ENCODE measurements at places on chromosomes 1 and 21.

DNA sequence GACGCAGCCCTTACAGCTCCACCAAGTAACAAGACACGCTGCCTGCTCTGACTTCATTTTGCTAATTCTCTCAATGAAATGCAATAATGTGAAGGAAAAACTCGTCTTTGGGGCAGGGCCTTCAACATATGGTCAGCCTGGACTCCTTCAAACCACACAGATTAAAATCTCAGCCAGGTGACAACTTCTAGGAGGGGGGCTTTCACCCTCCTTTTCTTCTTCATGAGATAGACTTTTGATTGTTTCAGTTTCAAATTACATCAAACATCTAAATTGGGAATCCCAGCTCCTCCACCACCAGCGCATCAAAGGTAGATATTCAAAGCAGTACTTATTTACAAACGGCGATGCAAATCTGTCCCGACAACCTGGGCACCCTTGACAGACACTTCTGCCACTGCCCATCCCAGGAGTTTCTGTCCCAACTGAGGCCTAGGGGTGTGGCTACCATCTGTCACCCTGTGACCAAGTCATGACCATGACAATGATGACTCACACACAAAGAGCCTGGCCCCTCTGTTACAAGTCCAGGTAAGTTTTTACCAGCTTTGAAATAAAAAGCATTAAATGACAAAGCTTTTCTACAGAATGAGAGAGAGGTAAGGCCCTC lies 29.7 kb downstream of the SSBP3 start:
- DNase-seq, result no peak

DNA sequence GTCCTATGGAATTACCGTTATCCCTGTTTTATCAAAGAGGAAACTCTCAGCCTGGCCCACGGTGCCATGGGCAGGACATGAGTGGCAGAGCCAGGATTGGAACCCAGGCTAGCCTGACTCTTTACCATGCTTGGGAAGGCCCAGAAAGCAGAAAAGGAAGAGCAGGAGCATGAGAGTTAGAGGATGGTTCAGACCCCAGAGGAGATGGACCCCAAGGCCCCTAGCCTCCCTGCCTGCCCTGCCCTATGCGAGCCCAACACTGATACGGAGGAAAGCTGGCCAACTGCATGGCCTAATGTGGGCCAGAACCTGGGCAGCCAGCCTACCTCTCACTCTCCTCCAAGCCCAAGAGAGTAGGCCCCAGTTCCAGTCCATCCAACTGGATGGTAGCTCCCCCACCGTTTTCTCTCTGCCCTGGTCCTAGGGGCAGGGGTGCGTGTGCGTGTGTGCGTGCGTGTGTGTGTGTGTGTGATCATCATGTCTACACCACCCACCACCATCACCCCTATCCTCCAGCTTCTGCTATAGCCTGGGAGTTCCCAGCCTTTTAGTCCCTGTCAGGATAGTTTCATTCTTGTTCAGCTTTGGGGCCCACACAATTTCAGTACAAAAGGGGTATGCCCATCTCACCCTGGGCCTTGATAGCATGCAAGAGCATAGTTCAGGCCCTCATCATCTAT lies 15.4 kb upstream of the MEX3A start:
- DNase-seq, result no peak

DNA sequence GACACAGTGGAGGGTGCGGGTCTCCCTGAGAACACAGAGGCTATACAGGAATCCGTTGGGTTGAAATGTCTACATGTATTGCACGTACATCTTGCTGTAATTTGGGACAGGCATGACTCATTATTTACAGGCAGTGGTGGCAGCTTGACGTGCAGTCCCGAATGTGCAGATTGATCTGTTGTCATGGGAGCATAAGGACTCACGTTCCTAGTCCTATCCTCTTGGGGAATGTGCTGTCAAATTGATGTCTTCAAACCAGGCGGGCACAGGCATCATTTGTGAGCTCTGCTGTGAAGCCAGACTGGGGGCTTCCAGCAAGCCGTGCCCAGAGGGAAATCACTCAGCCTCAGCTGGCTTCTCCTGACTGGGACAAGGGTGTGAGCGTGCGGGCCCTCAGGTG lies 40.5 kb downstream of the S100B start:
- DNase-seq, result peak; percentile 7

GRCh38 chr1:173451981-173452380 lies 25.2 kb upstream of the PRDX6 start:
- no peak for DNase-seq

DNA sequence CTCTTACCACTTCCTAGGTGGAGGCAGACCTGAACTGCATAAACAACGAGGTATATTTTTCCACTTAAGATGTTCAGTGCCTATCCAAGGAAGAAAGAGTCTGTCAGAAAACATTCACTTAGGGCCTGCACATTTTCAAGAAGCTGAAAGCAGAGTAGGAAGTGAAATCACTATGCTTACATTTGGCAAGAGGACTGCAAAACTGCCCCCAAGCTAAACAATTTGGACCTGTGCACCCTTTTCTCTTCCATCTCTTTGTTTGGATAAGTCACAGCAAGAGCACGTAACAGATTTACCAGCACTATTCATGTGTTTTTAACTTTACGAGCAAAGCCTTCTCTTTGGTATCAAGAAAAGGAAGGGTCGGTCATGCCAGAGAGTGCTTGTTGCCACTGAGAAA lies 13.2 kb upstream of the BEND5 start:
- DNase-seq, result no peak

- DNase-seq, result no peak
Observed at GRCh38 chr1:51444534-51445192, 74.4 kb downstream of the EPS15 start.

DNA sequence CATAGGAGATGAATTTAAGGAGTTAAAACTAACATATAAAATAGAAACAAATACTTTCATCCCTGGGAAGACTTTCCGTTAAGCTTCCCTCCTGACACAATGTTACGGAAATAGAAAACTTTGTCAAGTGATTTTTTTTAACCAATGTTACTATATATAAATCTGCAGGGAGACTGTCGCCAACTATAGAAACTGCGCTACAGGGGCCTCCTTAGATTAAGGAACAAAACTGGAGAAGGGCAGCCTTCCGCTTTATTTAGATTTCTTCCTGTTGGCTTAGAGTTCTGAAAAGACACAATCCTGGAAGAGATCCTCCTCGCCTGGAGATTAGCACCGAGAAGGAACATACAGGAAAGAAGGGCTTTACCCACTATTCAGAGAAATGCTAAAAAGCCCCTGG lies 1.5 kb downstream of the MGST3 start:
- no peak for DNase-seq

DNA sequence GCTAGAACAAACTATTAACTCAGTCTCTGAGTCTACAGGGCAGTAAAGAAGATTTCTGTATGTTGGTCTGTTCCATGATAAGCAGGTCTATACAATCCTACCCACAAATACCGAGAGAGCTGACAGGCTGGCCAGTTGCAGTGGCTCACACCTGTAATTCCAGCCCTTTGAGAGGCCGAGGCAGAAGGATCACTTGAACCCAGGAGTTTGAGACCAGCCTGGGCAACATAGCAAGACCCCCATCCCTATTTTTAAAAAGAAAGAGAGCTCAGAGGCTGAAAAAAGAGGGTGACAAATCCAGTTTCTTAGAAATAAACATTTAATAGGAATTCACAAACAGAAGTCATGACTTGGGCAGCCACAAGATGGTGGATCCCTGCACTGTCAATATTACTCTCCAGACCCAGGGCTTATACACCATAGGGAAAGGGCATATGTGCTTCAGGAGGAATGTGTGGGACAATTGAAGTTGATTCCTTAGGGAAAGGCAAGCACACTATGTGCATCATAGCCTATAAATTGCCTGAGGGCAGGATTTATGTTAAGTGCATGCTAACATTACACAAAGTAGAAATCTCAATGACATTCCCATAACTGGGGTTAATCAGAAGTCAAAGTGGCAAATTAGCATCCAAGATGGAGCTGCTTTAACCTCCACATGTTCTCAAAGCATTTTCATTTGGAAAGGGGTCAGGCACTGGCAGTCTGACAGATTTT lies 66.8 kb downstream of the SLC16A1 start:
- no peak for DNase-seq

DNA sequence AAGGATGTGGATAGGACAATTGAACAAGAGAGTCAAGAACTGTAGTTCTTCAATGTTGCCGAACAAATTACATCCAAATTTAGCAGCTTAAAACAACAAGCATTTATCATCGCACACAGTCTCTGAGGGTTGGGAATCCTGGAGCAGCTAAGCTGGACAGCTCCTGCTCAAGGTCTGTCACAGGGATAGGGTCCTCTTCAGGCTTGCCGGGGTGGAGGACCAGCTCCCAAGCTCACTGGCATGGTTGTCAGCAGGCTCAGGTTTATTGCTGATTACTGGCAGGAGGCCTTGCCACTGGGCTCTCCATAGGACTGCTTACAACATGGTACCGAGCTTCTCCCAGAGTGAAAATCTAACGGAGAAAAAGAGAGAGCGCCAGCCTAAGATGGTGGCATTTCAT lies 22.1 kb upstream of the COX20 start:
- no peak for DNase-seq

- DNase-seq, result no peak
Observed at GRCh38 chr1:76075188-76075489, 593 bp downstream of the ST6GALNAC3 start.

GRCh38 chr1:176096015-176096414 lies 111.1 kb downstream of the COP1 start:
- DNase-seq, result no peak

GRCh38 chr1:114551400-114551799 lies 30.0 kb downstream of the BCAS2 start:
- no peak for DNase-seq

DNA sequence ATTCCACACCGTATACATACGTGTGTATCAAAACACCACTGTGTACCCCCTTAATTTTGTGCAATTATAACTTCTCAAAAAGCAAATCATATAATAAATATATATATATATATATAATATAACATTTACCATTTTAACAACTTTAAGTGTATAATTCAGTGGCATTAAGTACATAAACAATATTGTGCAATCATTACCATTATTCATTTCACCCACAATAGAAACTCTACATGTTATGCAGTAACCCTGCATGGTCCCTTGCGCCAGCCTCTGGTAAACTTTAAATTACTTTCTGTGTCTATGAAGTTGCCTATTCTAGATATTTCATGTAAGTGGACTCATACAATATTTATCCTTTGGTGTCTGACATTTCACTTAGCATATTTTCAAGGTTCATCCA lies 13.1 kb downstream of the ZMYM4 start:
- DNase-seq, result no peak

- peak; percentile 67 for DNase-seq
Observed at GRCh38 chr1:37602750-37603694, 7.3 kb upstream of the GNL2 start.

- peak; percentile 77 for DNase-seq
Observed at GRCh38 chr1:10918531-10918930, 93.9 kb upstream of the TARDBP start.

DNA sequence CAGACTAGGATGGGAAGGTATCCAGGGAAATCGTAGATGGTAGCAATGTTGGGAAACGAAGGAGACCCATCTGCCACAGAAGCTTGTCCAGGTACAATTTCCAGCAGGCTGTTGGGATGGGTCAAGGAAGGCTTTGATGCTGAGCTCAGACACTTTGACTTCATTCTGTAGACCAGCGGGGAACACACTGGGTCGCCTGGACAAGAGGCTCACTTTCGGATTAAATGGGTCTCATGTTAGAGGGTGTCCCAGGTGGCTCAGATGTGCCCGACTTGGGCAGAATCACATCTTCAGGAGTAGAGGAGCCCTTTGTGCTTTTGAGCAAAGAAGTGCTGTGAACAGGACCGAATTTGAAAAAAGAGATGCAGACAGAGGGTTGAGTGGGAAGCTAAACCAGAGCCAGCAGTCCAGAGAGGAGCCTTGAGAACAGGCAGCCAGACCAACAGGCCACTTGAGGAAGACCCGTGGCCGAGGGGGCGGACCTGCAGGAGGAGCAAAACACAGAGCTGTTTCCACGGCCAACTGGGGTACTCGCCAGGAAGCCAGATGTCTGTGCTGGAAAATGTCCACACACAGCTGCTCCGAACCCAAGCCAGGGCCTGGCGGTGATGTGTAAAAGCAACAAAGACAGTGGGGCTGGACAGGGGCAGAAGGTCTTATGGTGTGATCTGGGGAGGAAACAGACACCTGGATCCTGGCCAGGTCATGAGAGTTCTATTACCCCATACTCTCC lies 146.9 kb downstream of the AJAP1 start:
- no peak for DNase-seq

DNA sequence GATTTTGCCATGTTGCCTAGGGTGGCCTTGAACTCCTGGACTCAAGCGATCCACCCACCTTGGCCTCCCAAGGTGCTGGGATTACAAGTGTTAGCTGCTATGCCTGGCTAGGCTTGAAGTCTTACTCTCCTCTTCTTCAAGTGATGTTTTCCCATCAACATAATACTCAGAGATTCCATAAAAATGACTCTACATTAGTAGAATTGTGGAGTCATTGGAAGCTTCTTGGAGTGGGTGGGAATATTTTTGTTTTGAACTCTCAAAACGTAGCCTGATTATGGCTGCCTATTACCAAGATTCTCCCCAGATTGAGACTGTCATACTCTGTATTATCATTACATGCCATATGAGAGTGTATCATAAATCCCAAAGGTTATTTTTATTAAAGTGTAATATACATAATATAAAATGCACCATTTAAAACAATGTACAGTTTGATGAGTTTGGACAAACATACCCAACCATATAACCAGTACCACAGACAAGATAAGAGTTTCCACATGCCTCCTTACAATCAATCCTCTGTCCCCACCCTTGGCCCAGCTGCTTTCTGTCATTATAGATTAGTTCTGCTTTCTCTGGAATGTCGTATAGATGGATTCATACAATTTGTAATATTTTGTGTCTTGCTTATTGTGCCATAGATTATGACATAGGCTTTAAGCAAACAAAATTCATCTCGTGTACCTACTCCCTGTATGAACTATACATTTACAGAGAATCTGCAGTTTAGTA lies 8.0 kb upstream of the DNM3 start:
- DNase-seq, result no peak

DNA sequence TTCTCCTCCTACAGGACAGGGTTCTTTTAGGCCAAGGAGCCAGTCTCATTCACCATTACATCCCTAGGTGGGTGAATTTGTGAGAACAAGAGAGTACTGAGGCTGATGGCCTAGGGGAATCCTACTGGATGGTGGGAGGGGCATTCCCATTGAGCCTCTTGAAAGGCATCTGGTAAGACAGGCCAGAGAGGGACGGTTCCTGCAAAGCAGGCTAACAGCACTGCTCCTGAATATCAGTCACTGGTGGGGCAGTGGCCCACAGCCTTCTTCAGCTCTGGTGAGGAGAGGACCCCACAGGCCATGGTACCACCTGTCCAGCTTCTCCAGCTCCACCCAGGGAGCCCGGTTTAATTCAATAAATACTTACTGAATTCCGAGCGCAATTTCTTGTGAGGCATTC lies 125.9 kb upstream of the EDN2 start:
- DNase-seq, result no peak

GRCh38 chr1:164664127-164664526 lies 105.1 kb downstream of the PBX1 start:
- DNase-seq, result no peak

DNA sequence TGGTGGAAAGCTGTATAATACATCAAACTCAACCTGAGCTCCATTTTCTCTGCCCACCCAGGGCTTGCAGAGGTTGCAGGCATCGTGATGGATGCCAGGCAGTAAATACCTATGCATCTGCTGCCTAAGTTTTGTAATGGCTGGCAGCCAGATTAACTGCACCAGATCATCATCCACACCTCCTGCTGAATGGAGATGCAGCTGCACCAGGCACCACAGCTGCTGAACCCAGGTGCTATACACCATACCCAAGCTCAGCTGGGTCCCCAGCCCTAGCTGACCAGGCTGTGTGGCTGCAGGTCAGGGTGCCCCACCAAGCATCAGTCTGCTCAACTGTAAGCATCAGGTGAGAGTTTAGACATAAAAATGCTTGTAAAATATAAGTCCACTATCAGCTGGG lies 6.7 kb upstream of the SNAPIN start:
- DNase-seq, result no peak
